ENCODE measurements at places on chromosomes 6 and 20. TPM values are rescaled to one million over a fixed set of nuclear protein-coding genes. Genes with fewer than 3 reads are reported as not detected.

ADGB gene
- total RNA-seq = not detected

CLIC5 gene
- not detected for total RNA-seq

ZSCAN23 gene
- total RNA-seq = 3.1 TPM

CGA gene
- total RNA-seq = not detected

RRAGD gene
- 22.1 TPM for total RNA-seq

EPPIN gene
- total RNA-seq = not detected

FAM209A gene
- not detected for total RNA-seq

TMEM217 gene
- total RNA-seq = 1.0 TPM

OPN5 gene
- not detected for total RNA-seq

METTL24 gene
- total RNA-seq = not detected

EFCAB8 gene
- total RNA-seq = not detected

OR2J3 gene
- total RNA-seq = 0.35 TPM

MEP1A gene
- not detected for total RNA-seq

FABP7 gene
- 6.6 TPM for total RNA-seq

CCR6 gene
- total RNA-seq = not detected

MUCL3 gene
- total RNA-seq = not detected

C6orf163 gene
- 3.1 TPM for total RNA-seq

ARMH2 gene
- not detected for total RNA-seq

POLH gene
- total RNA-seq = 7.9 TPM

ENPP5 gene
- 13.0 TPM for total RNA-seq

DNA sequence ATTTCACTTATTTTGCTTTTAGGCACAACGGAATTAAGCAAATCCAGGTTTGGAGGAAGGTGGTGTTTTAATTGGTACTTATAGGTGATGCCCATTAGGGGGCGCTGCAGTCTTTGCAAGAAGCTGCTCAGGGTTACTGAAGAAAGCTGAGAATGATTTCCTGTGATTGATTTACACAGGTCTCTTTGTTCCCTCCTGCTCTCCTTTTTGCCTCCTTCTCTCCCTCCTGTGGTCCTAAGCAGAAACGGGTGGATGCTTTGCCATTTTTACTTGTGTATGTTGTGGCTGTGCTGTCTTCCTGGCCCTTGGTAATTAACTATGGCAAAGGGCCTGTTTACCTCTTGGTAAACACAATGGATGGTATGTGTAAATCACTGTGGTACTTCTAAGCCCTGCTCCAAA is 97.8 kb downstream of the ANKS1A start:
- DNase-seq = peak; percentile 98

- DNase-seq = no peak
Measured at GRCh38 chr6:5622276-5623005, 361.1 kb downstream of the FARS2 start.

DNA sequence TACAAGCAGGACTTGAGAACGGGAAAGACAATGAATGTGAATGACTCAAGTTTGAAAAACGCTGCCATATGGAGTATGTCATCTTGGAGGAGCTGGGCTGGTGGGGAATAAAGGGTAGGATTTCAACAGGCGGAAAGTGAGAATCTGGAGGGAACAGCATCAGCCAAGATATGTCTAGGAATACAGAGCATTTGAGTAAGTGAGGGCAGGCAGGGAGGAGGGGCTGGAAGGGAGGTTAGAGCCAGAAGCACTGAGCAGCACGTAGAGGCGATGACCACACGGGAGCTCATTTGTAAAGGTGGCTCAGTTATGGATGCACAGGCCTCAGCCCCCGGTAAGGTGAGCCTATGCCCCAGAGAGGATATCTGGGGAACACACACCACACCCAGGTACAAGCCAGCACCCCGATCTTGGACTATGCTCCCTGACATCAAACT is 115.1 kb downstream of the ZMYND8 start:
- DNase-seq = no peak

GRCh38 chr20:43514648-43514999 is 7.1 kb downstream of the L3MBTL1 start:
- DNase-seq = peak; percentile 58

DNA sequence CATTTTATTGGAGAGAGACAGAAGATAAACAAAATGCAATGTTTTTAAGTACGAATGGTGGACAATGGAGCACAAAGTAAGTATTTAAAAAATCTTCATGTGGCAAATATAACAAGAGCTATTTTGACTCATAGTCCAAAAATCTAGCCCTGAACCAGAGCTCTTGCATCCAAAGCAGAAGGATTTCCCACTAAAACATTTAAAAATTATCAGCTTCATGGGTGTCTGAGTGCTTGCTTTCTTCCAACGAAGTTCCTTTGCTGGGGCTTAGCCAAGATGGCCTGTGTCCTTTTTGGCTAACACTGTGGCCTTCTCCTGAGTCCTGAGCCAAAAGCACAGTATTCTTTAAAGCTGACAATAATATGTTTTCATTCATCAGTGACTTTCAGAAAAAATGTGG is 161.7 kb downstream of the RIMS1 start:
- no peak for DNase-seq

DNA sequence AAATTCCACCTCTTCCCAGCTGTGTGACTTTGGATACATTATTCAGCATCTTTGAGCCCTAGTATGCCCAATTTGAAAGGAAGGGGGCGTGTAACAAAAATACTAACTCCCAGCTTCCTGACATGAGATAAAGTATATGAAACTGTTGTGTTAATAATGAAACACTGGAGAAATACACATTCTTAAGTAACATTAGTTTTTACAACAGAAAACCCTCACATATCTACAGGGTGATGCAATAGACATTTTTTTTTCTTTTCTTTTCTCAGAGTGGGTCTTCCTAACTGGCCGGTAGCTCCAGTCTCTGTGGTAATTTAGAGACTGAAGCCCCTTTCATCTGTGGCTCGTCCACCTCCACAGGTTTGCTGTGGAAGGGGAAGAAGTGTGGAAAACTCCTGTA is 79.5 kb downstream of the CD83 start:
- no peak for DNase-seq

DNA sequence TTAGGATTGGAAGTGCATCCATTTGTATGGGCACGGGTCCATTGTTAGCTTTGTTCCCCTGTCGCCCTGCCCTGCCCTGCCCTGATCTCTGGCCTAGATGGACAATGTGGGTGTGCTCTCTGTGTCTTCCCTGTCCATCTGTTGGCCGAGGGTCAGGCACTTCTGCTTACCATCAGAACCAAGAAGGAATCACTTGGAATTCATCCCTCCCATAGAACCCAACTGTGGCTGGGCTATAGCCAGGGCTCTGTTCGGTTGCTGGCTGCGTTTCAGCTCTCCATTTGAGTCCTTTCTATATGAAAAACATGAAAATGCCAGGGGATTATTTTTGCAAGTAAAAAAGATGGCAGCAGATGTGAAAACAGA is 26.6 kb upstream of the TULP4 start:
- no peak for DNase-seq

GRCh38 chr6:120290964-120291363 is 941.4 kb upstream of the MAN1A1 start:
- no peak for DNase-seq

- DNase-seq = no peak
Measured at GRCh38 chr20:21092806-21093205, 13.4 kb downstream of the LINC00237 start.

DNA sequence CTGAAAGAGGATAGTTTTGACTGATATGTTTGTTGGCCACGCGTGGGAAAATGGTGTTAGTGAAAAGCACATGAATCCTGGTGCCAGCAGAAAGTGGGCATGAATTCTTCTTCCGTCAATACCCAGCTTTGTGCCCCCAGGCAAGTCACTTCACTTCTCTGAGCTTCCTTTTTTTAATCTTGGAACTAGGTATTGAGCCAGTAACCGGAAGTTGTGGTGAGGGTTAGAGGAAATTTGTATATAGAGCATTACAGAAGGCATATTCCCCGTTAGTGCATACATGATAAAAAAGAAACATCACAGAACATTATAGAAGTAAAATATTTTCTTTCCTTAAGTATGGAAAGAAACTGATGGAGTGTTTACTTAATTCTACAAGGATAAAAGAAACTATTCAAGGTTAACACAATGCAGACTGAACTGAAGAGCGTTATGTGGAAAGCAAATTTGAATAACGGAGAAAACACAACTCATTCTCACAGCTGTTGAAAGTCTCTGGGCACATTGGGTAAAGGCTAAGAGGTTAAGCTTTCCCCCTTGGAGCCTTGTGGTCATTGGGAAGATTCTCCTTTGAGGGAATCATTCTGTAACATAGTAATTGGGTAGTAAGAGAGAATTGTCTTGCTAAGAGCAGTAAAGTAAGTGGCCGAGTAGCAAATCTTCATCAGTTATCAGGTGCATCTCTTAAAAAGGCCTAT is 223.1 kb downstream of the BCAS1 start:
- no peak for DNase-seq

- peak; percentile 38 for DNase-seq
Measured at GRCh38 chr6:85672050-85672449, 29.4 kb upstream of the SYNCRIP start.

DNA sequence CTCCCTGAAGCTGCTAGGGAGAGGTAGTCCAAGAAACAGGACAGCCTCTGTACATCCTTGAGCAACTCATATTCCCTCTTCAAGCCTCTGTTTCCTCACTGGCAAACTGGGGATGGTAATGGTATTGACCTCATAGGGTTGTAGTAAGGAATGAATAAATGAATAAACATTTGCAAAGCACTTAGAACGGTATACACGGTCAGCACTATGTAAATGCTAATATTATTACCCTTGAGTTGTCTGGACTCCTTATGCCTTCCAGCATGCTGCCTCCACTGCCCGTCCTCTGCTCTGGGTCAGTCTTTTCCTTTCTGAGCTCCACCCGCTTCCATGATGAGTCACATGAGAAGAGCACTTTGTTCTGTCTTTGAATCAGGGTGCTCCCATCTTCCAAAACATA is 50.6 kb downstream of the KHDC1L start:
- DNase-seq = no peak

DNA sequence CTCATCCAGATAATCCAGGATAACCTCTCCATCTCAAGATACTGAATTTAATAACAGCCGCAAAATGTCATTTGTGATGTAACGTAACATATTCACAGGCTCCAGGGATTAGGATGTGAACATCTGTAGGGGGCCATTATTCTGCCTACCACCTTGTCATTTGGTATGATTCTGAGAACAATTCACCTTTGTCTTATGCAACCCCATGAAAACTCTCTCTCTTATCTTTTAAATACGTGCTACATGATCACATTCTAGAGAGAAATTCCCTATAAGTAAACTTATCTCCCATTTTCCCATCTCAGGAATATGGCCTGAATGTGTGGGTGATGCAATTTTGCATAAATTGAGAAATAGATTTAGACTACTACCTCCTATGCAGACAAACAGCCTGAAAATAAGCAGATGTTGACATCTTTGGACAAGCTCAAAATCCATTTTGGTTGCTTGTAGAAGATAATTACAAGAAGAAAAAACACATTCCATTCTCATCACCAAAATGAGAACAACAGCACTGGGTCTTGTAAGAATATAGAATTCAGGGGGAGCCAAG is 255.4 kb upstream of the STXBP5 start:
- DNase-seq = no peak

GRCh38 chr20:35333606-35334005 is 41.4 kb upstream of the FAM83C start:
- DNase-seq = no peak

DNA sequence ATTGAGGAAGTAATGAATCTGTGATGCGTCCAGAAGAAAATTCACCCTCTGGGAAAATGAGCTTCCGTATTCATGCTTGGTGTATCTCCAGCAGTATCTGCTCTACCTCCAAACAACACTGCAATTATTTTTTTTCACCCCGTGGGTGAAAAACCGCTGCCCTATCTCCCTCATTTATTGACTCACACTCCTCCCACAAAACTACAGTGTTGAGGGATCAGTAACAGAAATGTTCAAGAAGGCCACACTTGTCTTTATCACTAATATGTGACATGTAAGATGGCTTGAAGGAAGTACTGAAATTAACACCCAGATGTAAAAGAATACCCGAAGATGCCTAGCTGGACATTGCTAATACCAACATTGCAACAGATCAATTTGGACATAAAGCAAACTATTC is 4.9 kb upstream of the TBX18 start:
- DNase-seq = no peak

DNA sequence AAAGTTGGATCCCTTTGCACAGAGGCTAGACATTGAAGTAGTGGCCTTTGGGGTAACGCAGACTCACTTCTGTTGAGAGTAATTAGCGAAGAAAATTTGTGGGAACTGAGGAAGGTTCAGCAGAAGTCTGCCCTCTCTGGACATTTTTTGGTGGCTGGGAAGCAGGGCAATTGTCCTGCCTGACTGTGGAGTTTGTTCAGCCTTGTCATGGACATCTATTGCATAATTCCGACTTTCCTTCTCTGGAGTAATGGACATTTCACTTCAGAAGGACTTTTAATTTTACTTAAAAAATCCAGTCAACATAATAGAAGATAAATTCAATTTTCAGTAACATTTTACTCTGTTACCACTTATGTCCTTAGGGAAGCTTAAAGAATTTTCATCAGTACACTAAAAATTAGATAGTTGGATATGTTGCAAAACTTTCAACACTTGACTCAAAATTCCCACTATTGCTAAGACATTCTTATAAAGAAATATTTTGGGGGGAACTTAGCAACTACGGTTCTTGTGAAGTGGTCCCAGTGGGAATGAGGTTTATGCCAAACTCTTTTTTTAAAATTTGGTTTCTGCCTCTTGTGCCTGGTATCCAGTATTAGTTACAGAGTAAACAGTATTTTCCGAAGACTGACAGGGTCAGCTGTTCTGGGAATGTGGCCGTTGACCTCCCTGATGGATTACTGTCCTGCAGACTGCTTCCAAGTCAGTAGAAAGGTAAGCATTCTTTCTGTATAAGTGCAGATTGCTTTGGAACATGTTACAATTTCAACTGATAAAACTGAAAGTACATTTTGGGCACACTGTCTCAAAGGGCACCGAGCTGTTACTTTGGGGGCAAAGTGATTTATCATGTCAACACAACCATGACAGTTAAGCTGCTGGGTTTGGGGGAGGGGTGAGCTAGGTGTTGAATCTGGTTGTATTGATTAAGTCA is 100.6 kb upstream of the MLIP start:
- no peak for DNase-seq

- DNase-seq = no peak
Measured at GRCh38 chr6:17032590-17032987, 69.3 kb upstream of the STMND1 start.

GRCh38 chr20:35952480-35953386 is 1.6 kb downstream of the SCAND1 start:
- DNase-seq = peak; percentile 21

GRCh38 chr20:3161316-3162079 is 1.8 kb upstream of the FASTKD5 start:
- peak; percentile 66 for DNase-seq

- DNase-seq = no peak
Measured at GRCh38 chr6:107419733-107420132, 39.6 kb downstream of the PDSS2 start.
